ENCODE measurements at places on chromosomes 5 and 9.
A peak's percentile ranks its signal among the peaks of the same experiment; 100 is the strongest.

DNA sequence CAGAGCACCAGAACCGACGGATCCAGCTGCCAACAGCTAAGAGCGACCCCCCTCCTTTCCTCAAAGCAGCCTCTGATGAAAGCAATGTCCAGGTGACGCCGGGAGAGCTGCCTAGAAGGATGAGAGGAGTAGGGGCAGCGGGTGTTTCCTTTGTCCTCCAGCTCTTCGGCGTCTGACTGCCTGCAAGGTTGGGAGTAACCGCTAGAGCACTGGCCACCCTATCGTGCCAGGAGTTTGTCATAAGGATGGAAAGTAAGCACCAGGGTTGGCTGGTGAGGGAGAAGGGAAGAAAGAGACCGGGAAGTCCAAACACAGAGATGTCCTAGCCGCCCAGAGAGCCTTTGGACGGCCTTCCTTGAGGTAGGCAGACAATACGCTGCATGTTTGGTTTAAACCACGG, 10.8 kb downstream of the MRPL36 start:
- peaks cover 11% of the 10 kb centered on the region for H3K4me1 ChIP-seq
- no peak overlapping the region for H3K27ac ChIP-seq
- H3K36me3 ChIP-seq: no peaks in the 10 kb centered on the region

- no peak overlapping the region for H3K4me3 ChIP-seq
- H3K36me3 ChIP-seq: no peaks in the 10 kb centered on the region
- H3K27ac ChIP-seq: no peak overlapping the region
- no peaks in the 10 kb centered on the region for H3K4me1 ChIP-seq
- H3K27me3 ChIP-seq: no peaks in the 10 kb centered on the region
Measured at GRCh38 chr5:140166911-140167310, 8.1 kb upstream of the CYSTM1 start.

- DNase-seq: no peak
- H3K4me1 ChIP-seq: peaks cover 14% of the 10 kb centered on the region
- no peaks in the 10 kb centered on the region for H3K27me3 ChIP-seq
- no peak overlapping the region for H3K4me3 ChIP-seq
- peak overlapping the region; percentile 38 for H3K27ac ChIP-seq
- H3K36me3 ChIP-seq: no peaks in the 10 kb centered on the region
Measured at GRCh38 chr5:43061352-43062075, 21.4 kb upstream of the ANXA2R start.

DNA sequence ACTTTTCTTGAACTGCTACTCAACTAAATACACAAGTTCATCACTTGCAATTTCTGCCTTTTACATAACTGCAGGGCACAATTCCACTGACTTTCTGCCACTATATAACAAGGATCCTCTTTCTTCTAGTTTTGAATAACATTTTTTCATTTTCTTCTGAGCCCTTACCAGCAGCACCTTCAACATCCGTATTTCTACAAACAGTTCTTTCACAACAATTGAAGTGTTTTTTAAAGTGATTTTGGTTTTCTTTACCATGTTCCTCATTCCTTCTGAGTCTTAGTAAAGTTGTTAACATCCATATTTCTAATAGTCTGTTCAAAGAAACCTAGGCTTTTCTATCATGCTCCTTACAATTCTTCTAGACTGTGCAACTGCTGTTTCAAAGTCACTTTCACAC, 127.2 kb upstream of the PITX1 start:
- no peak overlapping the region for H3K27ac ChIP-seq
- H3K27me3 ChIP-seq: peaks cover 39% of the 10 kb centered on the region
- DNase-seq: no peak
- no peak overlapping the region for H3K4me3 ChIP-seq
- H3K4me1 ChIP-seq: no peaks in the 10 kb centered on the region

- peak; percentile 25 for DNase-seq
- H3K4me1 ChIP-seq: no peaks in the 10 kb centered on the region
- no peak overlapping the region for H3K4me3 ChIP-seq
- no peaks in the 10 kb centered on the region for H3K36me3 ChIP-seq
- no peaks in the 10 kb centered on the region for H3K27me3 ChIP-seq
Measured at GRCh38 chr5:26482810-26483375, 555.5 kb downstream of the CDH9 start.

GRCh38 chr5:170545811-170546210, 42.0 kb downstream of the KCNIP1 start:
- no peak overlapping the region for H3K4me3 ChIP-seq
- no peaks in the 10 kb centered on the region for H3K4me1 ChIP-seq
- no peaks in the 10 kb centered on the region for H3K36me3 ChIP-seq
- no peak for DNase-seq
- no peak overlapping the region for H3K27ac ChIP-seq

GRCh38 chr9:38181866-38182265, 112.8 kb upstream of the SHB start:
- H3K36me3 ChIP-seq: no peaks in the 10 kb centered on the region
- no peak overlapping the region for H3K27ac ChIP-seq
- no peaks in the 10 kb centered on the region for H3K27me3 ChIP-seq
- no peak for DNase-seq
- H3K4me3 ChIP-seq: no peak overlapping the region

DNA sequence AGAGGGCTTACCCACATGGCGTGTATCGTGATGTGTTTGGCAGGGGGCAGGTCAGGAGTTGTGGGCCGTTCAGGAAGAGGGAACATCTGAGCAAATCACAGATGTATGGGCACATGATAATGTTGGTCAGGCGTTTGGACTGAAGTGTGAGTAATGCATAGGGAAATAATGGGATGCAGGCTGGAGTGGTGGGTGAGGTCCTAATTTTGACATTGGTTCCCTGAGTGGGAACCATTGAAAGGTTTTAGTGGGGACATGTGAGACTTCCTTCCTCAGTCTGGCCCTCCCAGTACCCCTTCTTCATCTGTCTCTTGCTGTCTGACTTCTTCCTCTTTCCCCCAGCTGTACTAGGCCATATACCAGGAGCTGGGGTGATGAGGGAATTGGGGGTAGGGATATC, 7.6 kb downstream of the OTULIN start:
- H3K27ac ChIP-seq: no peak overlapping the region
- H3K4me3 ChIP-seq: no peak overlapping the region
- no peaks in the 10 kb centered on the region for H3K27me3 ChIP-seq
- no peak for DNase-seq

- H3K27me3 ChIP-seq: no peaks in the 10 kb centered on the region
- no peak overlapping the region for H3K4me3 ChIP-seq
- no peak overlapping the region for H3K27ac ChIP-seq
- peak; percentile 5 for DNase-seq
- H3K4me1 ChIP-seq: no peaks in the 10 kb centered on the region
Measured at GRCh38 chr5:104170926-104171325, 608.3 kb upstream of the NUDT12 start.

GRCh38 chr9:116154976-116155697, 1.5 kb downstream of the PAPPA start:
- peaks cover 15% of the 10 kb centered on the region for H3K4me1 ChIP-seq
- peaks cover 20% of the 10 kb centered on the region for H3K36me3 ChIP-seq
- H3K27ac ChIP-seq: peak overlapping the region; percentile 83
